CD4-positive, alpha-beta T cell treated with Interleukin-2 at 100 ng/mL for 4 hours (primary cell): ENCODE measurements at places on chromosomes 11 and 22.

DNA sequence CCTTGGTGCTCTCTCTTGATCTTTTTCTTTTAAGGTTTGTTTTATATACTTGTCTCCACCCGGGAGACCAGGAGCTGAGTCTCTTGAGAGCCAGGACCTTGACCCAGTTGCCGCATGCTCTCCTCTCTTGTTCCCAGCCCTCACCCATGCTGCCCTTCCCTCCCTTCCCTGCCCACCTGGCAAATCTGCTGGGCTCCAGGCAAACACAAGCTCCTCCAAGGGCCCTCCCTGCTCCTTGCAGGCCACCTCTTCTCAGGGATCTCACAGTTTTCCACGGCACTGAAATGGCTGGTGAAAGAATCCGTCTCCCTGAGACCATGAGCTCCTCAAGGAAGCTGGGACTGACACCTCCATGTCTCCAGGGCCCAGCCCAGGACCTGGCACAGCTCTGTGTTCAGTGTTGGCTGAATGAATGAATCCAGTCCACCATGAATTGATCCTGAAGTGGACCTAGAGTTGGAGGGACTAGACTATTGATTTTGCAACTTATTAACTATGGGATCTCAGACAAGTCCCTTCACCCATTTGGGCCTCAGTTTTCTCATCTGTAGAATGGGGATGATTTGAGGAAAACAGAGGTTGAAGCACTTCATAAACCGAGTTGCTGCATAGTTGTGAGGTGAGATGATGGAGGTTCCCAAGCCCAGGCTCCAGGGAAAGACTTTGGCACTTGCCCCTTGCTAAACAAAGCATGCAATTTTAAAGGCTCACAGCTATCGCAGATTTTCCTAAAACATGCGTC, 25.1 kb upstream of the FBLN1 start:
- DNase-seq = no peak

DNA sequence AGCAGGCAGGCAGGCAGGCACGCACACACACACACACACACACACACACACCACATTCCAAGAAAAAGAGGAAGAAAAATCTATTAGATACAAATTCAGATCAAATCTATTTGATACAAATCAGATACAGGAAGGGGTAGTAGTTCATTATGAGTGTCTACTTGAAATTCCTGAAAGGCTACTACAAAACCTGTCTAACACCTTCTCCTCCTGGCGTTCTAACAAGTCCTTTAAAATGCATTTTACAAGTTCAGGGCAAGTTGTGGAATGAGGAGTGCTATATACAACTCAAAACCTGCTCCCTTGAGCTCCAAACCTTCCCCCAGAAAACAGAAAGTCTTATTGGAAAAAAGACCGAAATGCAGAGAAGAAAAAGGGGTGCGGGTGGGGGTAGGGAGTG, 476 bp downstream of the ARHGAP32 start:
- no peak for DNase-seq

DNA sequence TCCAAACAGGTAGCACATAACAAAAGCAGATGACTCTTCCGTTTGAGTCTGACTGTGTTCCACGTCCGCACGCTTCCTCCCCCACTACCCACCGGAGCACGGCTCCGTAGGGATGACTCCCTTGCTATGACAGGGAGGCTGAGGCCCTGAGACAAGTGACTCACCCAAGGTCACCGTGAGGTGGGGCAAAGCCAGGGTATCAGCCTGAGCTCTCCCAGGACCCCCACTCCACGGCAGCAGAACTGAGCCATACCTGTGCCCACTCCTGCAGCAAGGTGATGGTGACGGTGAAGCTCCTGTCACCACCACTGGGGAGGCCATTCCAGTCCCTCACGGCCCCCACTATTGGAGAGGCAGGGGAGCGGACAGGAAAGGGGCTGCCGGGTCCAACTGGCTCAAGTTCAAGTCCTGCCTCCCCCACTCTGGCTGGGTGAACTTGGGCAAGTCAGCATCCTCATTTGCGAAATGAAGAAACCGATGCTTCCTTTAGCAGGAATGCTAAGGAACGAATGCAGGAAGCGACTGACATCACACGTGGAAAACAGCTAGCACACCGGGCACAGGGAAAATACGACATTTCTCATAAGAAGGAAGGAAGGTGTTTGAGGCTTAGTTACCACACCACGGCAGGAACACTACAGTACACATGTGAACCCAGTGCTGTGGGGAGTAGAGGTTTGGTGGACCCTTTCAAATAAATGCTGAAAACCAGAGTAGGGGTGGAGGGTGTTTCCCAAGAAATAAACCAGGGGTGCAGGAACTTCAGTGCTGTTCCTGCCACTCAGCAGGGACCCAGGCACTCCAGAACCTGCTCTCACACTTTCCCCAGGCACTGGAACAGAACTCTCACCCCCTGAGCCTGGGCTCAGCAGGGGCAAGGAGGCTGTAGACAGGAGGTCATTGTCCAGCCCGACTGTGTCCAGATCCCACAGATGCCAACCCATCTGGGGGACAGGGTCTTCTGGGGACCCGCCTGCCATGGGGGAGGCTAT, 32.4 kb upstream of the CBX7 start:
- no peak for DNase-seq

DNA sequence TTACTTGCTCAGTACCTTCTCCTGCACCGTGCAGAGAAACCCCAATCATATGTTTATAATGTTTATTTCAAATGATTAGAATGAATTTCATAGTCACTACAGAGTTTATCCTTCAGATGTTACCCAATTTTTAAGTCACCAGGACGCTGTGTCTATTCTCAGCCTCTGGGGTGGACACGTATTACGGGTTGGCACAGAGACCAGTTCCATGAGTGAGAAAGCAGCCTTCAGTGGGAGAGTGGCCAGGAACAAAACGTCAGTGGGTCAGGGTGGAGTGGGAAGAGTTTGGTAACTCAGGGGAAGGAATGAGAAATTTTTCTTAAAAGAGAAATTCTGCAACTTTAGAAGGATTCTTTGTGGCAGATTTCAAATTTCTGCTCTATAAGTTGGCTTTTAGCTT, 77.1 kb upstream of the MTMR2 start:
- DNase-seq = no peak

DNA sequence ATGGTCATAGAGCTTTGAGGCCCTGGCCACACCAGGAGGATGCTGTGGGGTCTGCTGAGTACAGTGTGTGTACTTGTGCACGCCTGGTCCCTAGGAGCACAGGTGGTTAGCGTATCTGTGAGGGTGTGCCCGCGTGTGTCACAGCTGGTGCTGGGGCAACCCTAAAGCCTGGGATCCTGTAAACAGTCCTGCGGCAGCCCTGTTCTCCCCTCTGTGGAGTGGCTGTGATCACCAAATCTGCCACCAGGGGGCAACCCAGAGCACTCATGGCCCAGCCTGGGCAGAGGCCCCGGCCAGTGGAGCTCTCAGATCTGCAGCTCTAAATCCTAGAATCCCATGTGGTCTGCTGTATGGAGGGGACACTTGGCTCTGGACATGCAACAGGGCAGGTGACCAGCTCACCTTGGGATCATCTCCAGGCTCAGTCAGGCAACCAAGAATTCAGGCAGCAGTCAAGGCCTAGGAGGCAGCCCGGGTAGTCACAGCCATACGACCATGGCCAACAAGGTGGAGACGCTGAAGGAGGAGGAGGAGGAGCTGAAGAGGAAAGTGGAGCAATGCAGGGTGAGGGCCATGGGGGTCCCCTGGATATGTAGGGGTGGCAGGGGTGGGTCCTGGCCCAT, 3.9 kb downstream of the SH3BP1 start:
- peak; percentile 89 for DNase-seq

- DNase-seq = peak; percentile 6
These were observed 13.1 kb upstream of the LYVE1 start for GRCh38 chr11:10581481-10582019.

DNA sequence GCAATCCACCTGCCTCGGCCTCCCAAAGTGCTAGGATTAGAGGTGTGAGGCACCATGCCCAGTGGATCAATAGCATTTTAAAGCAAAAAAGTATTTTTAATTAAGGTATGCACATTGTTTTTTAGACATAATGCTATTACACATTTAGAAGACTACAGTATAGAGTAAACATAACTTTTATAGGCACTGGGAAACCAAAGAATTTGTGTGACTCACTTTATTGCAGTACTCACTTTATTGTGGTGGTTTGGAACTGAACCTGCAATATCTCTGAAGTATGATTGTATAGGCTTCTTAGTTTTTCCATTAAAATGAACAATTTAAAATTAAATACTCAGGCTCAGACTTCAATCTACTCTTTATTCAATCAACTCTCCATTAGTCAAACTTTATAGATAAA, 17.5 kb upstream of the CD3E start:
- no peak for DNase-seq

DNA sequence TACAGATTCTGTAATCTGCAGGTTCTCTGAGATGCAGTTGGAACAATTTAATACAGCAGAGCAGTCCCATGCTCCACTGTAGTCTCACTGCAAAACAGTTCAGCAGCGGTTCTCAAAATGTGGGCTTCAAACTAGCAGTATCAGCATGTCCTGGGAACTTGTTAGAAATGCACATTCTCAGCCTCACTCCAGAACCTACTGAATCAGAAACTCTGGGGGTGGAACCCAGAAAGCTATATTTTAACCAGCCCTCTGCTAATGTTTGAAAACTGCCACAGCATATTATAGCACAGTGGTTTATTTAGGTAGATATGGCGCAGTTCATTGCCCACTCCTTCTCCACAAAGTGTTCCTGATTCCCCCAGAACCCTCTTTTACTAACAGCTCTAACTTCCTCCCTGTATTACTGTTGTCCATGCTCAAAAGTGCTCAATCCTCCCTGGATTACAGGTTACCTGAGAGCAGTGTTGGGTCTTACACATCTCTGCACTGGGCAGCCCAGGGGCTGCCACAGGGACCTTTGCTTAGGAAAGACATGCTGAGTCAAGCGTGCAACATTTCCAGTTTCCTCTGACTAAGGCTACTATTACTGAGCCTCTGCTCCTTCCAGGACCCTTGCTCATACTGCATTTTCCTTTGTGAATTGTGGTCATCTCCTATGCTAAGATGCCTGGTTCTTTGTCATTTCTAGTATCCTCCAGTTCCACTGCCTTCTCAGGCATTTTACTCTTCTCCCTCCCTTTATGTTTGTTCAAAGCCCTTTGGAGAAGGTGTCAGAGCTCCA, 7.7 kb upstream of the DGAT2 start:
- DNase-seq = no peak

- DNase-seq = no peak
These were observed 39.2 kb downstream of the POU2AF1 start for GRCh38 chr11:111339758-111340388.

DNA sequence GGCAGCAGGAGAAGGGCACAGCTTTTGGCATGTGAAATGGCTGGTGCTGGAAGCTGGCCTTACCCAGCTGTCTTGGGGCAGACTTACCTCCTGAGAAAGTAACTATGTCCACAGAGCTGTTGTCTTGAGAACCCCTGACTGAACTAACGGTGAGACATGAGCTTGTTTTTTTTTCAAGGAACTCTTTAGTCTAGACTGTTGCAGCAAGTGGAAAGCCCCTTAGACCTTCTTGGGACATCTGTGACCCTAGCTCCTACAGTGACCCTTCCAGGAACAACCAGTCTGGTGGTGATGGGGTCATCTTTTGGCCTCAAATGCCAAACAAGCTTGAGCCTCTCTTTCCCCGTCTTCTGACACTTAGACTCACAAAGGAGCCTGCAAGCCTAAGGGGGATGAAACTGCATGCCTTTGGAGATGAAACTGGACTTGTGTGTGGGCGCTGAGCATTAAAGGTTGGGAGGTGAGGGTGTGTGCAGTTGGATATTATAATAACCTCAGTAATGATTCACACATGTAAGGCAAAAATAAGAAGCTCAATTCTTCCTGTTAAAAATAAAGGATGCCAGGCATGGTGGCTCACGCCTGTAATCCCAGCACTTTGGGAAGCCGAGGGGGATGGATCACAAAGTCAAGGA, 35.4 kb downstream of the SDHD start:
- no peak for DNase-seq

- no peak for DNase-seq
These were observed 11.7 kb upstream of the RBMXL2 start for GRCh38 chr11:7077101-7077500.

- DNase-seq = no peak
These were observed 76.4 kb upstream of the PPARA start for GRCh38 chr22:46073683-46074504.

GRCh38 chr11:113193016-113193415, 121.4 kb upstream of the TTC12 start:
- DNase-seq = no peak

DNA sequence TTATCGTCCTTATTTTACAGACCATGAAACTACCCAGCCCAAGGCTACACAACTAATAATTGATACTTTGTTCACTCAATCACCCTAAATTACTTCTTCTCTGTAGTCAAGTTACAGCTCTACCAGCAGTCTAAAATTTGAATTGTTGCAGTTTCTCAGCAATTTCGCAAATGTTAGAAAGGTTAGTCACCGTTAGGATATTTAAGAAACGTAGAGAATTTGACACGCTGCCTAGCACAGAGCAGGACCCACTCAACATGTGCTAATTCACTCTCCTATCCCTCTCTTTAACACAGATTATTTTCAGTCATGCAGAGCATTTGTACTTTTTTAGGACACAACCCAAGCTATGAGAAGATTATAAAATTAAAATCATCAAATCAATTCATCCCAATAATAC, 771.1 kb upstream of the LUZP2 start:
- no peak for DNase-seq

- no peak for DNase-seq
These were observed 22.3 kb upstream of the HTR3A start for GRCh38 chr11:113952588-113952987.

GRCh38 chr11:69931994-69932910, 113.0 kb upstream of the FGF3 start:
- no peak for DNase-seq

GRCh38 chr11:79264284-79264683, 176.5 kb downstream of the TENM4 start:
- no peak for DNase-seq

- DNase-seq = no peak
These were observed 65.3 kb upstream of the SLN start for GRCh38 chr11:107777110-107777509.

GRCh38 chr11:34466802-34467488, 28.2 kb downstream of the CAT start:
- no peak for DNase-seq

DNA sequence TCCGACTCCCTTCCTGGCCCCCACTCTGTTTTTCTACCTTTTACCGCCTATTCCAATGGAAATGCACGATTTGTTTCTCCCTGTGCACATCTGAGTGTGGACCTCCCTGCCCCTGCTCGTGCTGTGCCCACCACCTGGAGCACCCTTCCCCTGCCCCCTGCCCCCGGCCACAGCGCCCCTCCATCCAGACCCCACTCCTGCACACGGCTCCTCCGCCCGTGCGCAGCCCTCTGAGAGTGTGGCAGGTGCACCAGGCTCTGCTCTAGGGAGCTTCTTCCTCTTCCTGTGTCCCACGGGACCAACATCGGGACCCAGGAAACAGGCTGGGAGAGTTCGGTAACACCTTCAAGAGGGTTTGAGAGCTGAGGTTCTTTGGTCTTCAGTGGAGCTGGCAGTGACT, 62.9 kb downstream of the LRP5 start:
- DNase-seq = no peak

- no peak for DNase-seq
These were observed 10.1 kb downstream of the PRR14L start for GRCh38 chr22:31739795-31740201.

- no peak for DNase-seq
These were observed 19.1 kb downstream of the HIRA start for GRCh38 chr22:19412478-19412877.

- no peak for DNase-seq
These were observed 78.4 kb upstream of the CCDC179 start for GRCh38 chr11:22938691-22939090.

GRCh38 chr11:88179141-88179540, 3.9 kb upstream of the RAB38 start:
- DNase-seq = peak; percentile 23
